Activated CD4-positive, alpha-beta T cell treated with anti-CD3 and anti-CD28 coated beads, Interleukin-2, amount 10 ng/mL, durations not matched to agents 7 days and 5 days (primary cell): ENCODE measurements at places on chromosomes 12 and 14. TPM values are rescaled to one million over a fixed set of nuclear protein-coding genes. Genes with fewer than 3 reads are reported as not detected.

GRCh38 chr12:13242936-13243335, 46.4 kb downstream of the EMP1 start:
- no peak for DNase-seq
- H3K27me3 ChIP-seq: peaks cover 28% of the 10 kb centered on the region
- no peaks in the 10 kb centered on the region for H3K36me3 ChIP-seq
- no peak overlapping the region for H3K4me3 ChIP-seq
- H3K27ac ChIP-seq: no peak overlapping the region
- H3K4me1 ChIP-seq: no peaks in the 10 kb centered on the region

The TRPV4 gene
- 0.17 TPM for total RNA-seq

DNA sequence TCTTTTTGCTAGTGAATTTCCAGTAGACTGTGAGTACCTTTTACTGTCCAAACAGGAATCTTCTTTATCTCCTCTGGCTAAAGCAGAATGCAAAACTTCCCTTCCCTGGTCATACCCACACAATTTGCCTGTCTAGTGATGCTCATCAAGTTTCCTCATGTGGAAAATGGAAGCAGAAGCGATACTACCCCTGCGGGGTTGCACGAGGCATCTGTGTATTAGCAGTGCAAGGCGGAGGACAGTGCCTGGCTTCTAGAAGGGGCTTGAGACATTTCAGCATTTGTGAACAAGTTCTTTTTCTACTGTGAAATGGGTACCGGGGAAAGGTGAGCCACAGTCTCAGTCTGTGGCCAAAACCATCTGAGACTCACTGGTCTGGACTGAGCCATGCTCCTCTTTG, 340.9 kb downstream of the AACS start:
- no peaks in the 10 kb centered on the region for H3K36me3 ChIP-seq
- DNase-seq: no peak
- H3K27me3 ChIP-seq: peaks cover 3% of the 10 kb centered on the region
- no peak overlapping the region for H3K27ac ChIP-seq
- H3K4me1 ChIP-seq: no peaks in the 10 kb centered on the region

DNA sequence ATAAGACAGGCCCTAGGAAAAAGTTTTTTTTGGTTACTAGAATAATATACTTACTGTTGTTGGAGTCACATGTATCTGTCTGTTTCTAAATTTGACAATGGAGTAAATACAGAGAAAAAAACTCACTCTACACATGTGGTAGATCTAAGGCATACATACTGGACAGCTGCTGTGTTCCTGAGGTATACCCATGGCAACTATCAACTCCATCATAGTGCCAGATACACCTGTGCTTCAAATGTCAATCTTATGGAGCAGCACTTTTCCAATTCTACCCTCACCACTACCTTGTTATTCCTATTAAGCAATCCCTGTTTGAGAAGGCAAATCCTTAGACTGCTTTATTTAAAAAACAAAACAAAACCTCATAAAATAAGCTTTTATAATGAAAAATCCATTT, 3.3 kb downstream of the ZCRB1 start:
- H3K27me3 ChIP-seq: no peaks in the 10 kb centered on the region
- H3K4me1 ChIP-seq: peaks cover 23% of the 10 kb centered on the region
- H3K27ac ChIP-seq: no peak overlapping the region

The ARMH4 gene
- total RNA-seq: not detected

- H3K27me3 ChIP-seq: no peaks in the 10 kb centered on the region
- H3K4me1 ChIP-seq: peaks cover 15% of the 10 kb centered on the region
These were observed 101.6 kb downstream of the SLC25A47 start for GRCh38 chr14:100424504-100425428.

GRCh38 chr14:71668186-71668912, 263.9 kb upstream of the RGS6 start:
- DNase-seq: no peak
- H3K4me3 ChIP-seq: no peak overlapping the region
- peaks cover 33% of the 10 kb centered on the region for H3K36me3 ChIP-seq
- peaks cover 18% of the 10 kb centered on the region for H3K4me1 ChIP-seq
- no peak overlapping the region for H3K27ac ChIP-seq

GRCh38 chr14:86999036-86999435, 993.9 kb downstream of the GALC start:
- H3K27ac ChIP-seq: no peak overlapping the region
- H3K4me1 ChIP-seq: no peaks in the 10 kb centered on the region
- no peaks in the 10 kb centered on the region for H3K27me3 ChIP-seq
- no peak overlapping the region for H3K4me3 ChIP-seq
- no peaks in the 10 kb centered on the region for H3K36me3 ChIP-seq
- no peak for DNase-seq

DNA sequence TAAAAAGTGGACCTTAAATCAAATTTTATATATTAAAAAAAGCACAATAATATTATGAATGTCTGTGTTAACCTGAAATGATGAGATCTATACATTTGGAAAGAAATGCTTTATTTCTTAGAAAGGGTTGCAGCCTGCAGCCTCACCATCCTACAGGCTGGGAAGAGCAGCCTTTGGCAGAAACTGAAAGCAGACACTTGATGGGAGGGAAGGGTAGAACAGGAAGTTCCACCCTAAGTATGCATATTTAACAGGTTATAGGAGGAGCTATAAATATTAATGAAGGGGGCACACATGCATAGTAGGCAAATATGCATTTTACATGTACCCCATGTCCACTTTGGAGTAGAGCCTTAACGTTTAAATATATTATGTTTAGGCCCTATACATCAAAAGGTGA, 498.0 kb downstream of the FLRT2 start:
- H3K4me1 ChIP-seq: peaks cover 2% of the 10 kb centered on the region
- no peak overlapping the region for H3K27ac ChIP-seq
- no peak overlapping the region for H3K4me3 ChIP-seq
- H3K27me3 ChIP-seq: no peaks in the 10 kb centered on the region
- no peak for DNase-seq
- H3K36me3 ChIP-seq: peaks cover 4% of the 10 kb centered on the region

DNA sequence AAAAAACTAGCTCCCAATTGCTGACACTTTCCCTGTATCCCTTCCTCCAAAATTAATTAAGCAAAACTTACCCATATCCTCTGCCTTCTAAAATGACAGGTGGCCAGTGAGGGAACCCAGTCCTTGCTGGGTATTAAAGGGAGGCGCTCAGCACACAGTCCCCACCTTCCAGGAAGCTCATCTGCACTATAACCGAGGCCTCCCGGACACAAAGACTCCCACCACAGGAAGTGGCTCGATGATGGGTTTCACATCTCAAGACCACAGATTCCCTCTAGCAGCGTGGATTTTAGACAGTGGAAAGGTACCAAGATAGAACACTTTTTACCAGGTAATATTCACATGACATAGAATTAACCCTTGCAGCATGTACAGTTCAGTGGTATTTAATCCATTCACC, 126.8 kb upstream of the NCOR2 start:
- H3K27me3 ChIP-seq: peaks cover 11% of the 10 kb centered on the region
- peak; percentile 44 for DNase-seq
- no peaks in the 10 kb centered on the region for H3K36me3 ChIP-seq
- peaks cover 24% of the 10 kb centered on the region for H3K4me1 ChIP-seq

DNA sequence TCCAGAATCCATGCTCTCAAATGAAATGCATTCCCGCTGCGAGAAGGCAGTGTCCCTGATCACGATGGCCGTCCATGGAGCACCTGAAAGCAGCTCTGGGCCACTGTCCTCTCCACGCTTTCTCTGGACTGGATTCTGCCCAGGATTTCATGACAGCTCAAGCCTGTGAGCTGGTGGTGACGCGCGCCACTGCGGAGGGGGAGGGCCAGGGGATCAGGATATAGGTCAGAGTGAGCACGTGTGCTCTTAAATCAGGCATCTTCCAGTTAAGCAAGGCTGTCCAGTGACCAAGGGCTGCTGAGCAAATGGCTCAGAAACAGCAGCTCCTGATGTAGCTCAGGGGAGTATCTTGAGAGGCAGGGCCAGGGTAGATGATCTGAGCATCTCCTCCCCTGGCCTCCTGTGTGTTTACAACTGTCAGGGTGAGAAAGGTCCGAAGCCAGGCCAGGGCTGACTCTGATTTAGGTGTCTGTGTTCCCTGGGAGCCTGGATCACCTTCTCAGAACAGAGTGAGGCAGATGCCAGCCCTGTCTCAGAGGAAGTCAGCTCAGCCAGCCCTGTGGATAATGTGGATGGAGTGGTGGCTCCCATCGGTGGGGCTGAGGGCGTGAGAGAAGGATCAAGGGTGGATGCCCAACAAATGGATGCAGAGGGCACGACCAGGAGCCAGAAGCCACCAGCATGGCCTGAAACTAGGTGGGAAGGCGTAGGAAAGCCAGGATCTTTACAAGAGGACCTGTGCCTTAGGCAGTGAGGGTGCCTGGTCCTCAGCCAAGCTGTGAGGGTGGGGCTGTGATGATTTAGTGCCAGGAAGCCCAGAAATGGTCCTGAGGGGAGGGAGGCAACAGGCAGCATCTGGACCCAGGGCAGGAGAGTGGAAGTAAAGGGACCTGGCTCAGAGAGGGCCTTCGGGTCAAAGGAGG, 55.3 kb downstream of the ELK3 start:
- DNase-seq: no peak
- H3K27ac ChIP-seq: peak overlapping the region; percentile 76
- peaks cover 72% of the 10 kb centered on the region for H3K36me3 ChIP-seq
- H3K27me3 ChIP-seq: no peaks in the 10 kb centered on the region
- H3K4me1 ChIP-seq: peaks cover 34% of the 10 kb centered on the region

GRCh38 chr12:96247563-96247962, 53.4 kb downstream of the ELK3 start:
- H3K36me3 ChIP-seq: peaks cover 63% of the 10 kb centered on the region
- H3K4me3 ChIP-seq: no peak overlapping the region
- no peak overlapping the region for H3K27ac ChIP-seq
- no peak for DNase-seq

DNA sequence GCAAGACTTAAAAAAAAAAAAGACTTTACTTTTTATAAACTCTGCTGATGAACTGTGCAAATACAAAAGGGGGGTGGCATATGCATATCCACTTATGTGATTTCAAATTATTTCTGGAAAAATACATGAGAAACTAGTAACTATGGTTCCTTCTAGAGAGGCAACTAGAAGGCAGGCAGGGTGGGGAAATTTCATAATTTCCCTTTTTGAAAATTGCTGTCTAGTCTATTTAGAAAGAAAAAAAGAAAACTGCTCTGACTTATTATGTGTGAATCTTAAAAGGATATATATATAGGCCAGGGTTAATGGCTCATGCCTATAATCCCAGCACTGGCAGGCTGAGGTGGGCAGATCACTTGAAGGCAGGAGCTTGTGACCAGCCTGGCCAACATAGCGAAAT, 42.3 kb downstream of the ANAPC7 start:
- H3K4me1 ChIP-seq: no peaks in the 10 kb centered on the region
- DNase-seq: no peak
- no peaks in the 10 kb centered on the region for H3K27me3 ChIP-seq
- H3K4me3 ChIP-seq: no peak overlapping the region

DNA sequence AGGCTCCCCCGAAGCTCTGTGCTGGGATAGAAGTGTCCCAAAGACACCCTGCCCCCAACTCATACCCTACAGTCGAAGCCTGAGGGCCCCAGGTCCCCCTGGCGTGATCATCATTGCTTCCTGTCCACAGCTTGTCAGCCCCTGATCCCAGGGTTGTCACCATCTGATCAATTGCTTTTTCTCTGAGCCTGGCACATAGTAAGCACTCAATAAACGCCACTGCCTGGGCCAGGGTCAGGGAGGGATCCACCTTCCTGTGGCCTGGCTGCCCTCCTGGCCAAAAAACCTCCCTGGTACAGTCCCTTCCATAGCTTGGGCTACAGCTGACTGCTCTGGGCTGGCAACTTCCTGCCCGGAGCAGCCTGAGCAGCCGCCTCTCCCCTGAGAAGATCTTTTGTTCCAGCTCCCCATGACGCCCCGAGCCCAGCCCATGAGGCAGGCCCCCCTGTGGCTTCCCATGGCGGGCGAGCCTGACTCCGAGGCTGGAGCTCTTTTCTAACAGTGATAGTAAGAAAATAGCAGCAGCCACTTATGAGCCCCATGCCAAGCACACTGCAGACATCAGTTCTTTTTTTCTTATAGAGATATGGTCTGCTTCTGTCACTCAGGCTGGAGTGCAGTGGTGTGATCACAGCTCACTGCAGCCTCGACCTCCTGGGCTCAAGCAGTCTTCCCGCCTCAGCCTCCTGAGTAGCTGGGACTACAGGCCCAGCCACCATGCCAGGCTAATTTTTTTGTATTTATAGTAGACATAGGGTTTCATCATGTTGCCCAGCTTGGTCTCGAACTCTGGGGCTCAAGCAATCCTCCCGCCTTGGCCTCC, 6.5 kb downstream of the SH2B3 start:
- H3K36me3 ChIP-seq: peaks cover 26% of the 10 kb centered on the region
- H3K4me3 ChIP-seq: peak overlapping the region; percentile 1
- H3K4me1 ChIP-seq: peaks cover 72% of the 10 kb centered on the region
- no peak for DNase-seq
- H3K27me3 ChIP-seq: no peaks in the 10 kb centered on the region

- no peak overlapping the region for H3K4me3 ChIP-seq
- H3K27me3 ChIP-seq: peaks cover 4% of the 10 kb centered on the region
- H3K36me3 ChIP-seq: no peaks in the 10 kb centered on the region
- DNase-seq: no peak
These were observed 133.1 kb downstream of the TMEM30B start for GRCh38 chr14:61147831-61148549.

The DDX55 gene
- 38.3 TPM for total RNA-seq

The TPPP2 gene
- total RNA-seq: not detected

- peaks cover 41% of the 10 kb centered on the region for H3K4me1 ChIP-seq
- no peak overlapping the region for H3K4me3 ChIP-seq
- H3K27me3 ChIP-seq: no peaks in the 10 kb centered on the region
- no peak overlapping the region for H3K27ac ChIP-seq
These were observed 17.1 kb downstream of the DICER1 start for GRCh38 chr14:95140060-95140858.

The PRKD1 gene
- total RNA-seq: not detected
